ENCODE measurements at places on chromosomes 4 and X.
A peak's percentile ranks its signal among the peaks of the same experiment; 100 is the strongest.

- no peaks in the 10 kb centered on the region for H3K36me3 ChIP-seq
- peak; percentile 26 for DNase-seq
- H3K27ac ChIP-seq, result peak overlapping the region; percentile 75
- peaks cover 23% of the 10 kb centered on the region for H3K4me1 ChIP-seq
- H3K4me3 ChIP-seq, result no peak overlapping the region
- H3K27me3 ChIP-seq, result no peaks in the 10 kb centered on the region
These were observed 10.6 kb upstream of the GPR174 start for GRCh38 chrX:79133904-79134303.

- no peak overlapping the region for H3K4me3 ChIP-seq
- no peak for DNase-seq
- H3K27me3 ChIP-seq, result peaks cover 5% of the 10 kb centered on the region
These were observed 10.8 kb upstream of the CITED1 start for GRCh38 chrX:72316408-72317110.

DNA sequence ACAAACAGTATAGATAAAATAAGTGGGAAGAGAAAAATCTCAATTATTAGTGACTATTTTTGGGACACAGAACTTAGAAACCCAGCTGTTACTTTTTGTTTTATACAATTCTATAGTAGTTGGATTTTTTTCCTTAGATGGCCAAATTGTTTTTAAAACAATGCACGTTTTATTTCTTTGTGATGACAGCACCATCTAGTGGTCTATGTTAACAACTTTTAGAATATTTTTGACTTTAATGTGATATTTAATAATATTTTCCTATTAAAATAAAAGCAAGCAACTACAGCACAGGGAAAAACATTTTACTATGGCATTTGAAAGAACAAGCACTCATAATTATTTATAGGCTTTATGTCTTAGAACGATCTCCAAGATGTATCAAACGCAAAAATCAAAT is 5.6 kb upstream of the SMIM31 start:
- H3K4me3 ChIP-seq, result no peak overlapping the region
- no peaks in the 10 kb centered on the region for H3K4me1 ChIP-seq
- no peaks in the 10 kb centered on the region for H3K36me3 ChIP-seq
- DNase-seq, result no peak

GRCh38 chr4:17315459-17315858 is 196.4 kb downstream of the QDPR start:
- no peak for DNase-seq
- H3K36me3 ChIP-seq, result no peaks in the 10 kb centered on the region
- peaks cover 10% of the 10 kb centered on the region for H3K27me3 ChIP-seq
- no peaks in the 10 kb centered on the region for H3K4me1 ChIP-seq
- H3K27ac ChIP-seq, result no peak overlapping the region

GRCh38 chr4:110165382-110166286 is 32.8 kb downstream of the ELOVL6 start:
- DNase-seq, result peak; percentile 79
- no peaks in the 10 kb centered on the region for H3K27me3 ChIP-seq
- peaks cover 18% of the 10 kb centered on the region for H3K36me3 ChIP-seq
- peak overlapping the region; percentile 97 for H3K27ac ChIP-seq

DNA sequence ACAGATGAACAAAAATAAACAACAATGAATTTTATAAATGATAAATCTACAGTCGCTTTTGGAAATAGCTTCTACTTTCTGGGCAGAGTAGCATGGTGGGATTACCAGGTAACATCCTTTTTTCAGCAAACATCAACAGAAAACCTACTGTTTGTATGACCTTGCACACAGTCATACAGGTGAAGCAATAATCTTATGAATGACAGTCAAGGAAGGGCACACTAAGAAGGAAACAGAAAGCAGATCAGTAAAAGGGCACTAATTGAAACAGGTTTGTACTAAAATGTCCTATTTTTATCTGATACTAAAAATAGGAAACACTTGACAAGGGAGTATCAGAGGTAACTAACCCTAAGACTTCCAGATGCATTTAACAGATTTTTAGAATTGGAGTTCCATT is 108.9 kb downstream of the DLG3 start:
- peaks cover 5% of the 10 kb centered on the region for H3K27me3 ChIP-seq
- H3K36me3 ChIP-seq, result no peaks in the 10 kb centered on the region
- H3K4me3 ChIP-seq, result no peak overlapping the region
- DNase-seq, result no peak
- no peak overlapping the region for H3K27ac ChIP-seq

DNA sequence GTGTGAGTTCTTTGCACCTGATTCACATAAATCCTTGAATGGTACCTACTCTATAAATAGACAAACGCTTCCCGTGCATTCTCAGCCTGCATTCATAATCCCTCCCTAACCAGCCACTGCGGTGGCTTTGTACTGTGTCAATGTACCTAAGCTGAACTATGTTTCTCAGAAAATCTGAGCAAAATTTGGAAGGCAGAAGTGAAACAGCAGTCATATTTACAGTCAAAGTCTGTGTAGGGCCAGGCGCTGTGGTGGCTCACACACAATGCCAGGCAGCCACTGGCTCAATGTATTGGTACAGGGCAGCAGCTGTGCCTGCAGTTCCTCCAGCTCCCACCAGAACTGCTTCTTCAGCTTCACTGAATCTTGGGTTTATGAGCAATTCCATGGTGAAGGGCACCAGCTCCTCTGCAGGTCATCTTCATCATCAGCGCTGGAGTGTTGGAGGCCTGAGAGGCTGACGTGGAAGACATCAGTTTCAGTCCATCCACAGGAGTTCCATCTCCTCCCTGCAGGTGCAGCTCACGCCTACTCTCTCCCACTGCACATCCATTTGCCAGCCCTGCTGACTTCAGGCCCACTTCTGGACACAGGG is 32.3 kb upstream of the IRF2 start:
- no peaks in the 10 kb centered on the region for H3K36me3 ChIP-seq
- peak overlapping the region; percentile 53 for H3K27ac ChIP-seq
- H3K4me1 ChIP-seq, result peaks cover 36% of the 10 kb centered on the region
- H3K27me3 ChIP-seq, result no peaks in the 10 kb centered on the region
- no peak overlapping the region for H3K4me3 ChIP-seq

DNA sequence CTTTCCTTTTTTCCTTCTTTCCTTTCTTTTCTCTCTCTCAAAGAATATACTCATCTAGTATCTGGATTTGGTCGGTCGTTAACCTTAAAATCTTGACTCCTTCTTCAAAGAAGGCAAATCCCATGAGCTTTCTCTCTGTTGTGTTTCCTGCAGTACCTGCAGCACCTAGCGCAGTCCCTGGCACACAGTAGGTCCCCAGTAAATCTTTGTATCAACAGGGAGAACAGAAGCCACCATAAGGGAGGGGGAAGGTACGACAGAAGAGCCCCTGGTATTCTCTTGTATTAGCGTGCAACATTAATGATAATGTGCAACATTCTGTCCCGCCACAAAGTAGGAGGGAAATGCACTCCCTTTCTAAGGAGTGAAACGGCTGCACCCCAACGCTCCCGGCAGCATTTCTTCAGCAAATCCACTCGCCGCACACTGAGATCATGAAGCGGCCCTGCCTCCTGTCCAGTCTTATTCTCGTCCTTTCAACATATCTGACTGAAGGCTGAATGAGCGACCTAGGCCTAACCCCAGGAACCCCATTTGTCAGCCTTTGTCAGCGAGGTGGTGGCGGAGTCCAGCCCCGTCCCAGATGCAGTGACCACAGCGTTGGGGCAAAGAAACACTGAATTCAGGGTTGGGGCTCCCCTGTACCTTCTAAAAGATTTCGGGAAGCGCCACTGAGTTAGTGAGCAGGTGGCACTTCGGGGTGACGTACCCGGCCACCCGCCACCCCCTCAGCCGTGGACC is 133.7 kb downstream of the AMELX start:
- H3K27ac ChIP-seq, result no peak overlapping the region
- H3K4me1 ChIP-seq, result no peaks in the 10 kb centered on the region
- H3K27me3 ChIP-seq, result peaks cover 24% of the 10 kb centered on the region
- no peaks in the 10 kb centered on the region for H3K36me3 ChIP-seq

GRCh38 chrX:106397788-106398538 is 213.8 kb upstream of the RADX start:
- no peaks in the 10 kb centered on the region for H3K27me3 ChIP-seq
- H3K27ac ChIP-seq, result no peak overlapping the region
- H3K4me1 ChIP-seq, result no peaks in the 10 kb centered on the region
- no peak overlapping the region for H3K4me3 ChIP-seq

GRCh38 chr4:151045907-151046306 is 30.8 kb upstream of the LRBA start:
- H3K36me3 ChIP-seq, result no peaks in the 10 kb centered on the region
- no peaks in the 10 kb centered on the region for H3K27me3 ChIP-seq
- no peak for DNase-seq

GRCh38 chr4:169229571-169230028 is 41.2 kb downstream of the SH3RF1 start:
- H3K27ac ChIP-seq, result no peak overlapping the region
- no peaks in the 10 kb centered on the region for H3K27me3 ChIP-seq
- H3K4me3 ChIP-seq, result no peak overlapping the region
- no peaks in the 10 kb centered on the region for H3K4me1 ChIP-seq
- DNase-seq, result no peak

- no peak for DNase-seq
- no peaks in the 10 kb centered on the region for H3K27me3 ChIP-seq
- H3K27ac ChIP-seq, result no peak overlapping the region
- no peaks in the 10 kb centered on the region for H3K4me1 ChIP-seq
These were observed 284.8 kb upstream of the FGF13 start for GRCh38 chrX:138996268-138996667.

DNA sequence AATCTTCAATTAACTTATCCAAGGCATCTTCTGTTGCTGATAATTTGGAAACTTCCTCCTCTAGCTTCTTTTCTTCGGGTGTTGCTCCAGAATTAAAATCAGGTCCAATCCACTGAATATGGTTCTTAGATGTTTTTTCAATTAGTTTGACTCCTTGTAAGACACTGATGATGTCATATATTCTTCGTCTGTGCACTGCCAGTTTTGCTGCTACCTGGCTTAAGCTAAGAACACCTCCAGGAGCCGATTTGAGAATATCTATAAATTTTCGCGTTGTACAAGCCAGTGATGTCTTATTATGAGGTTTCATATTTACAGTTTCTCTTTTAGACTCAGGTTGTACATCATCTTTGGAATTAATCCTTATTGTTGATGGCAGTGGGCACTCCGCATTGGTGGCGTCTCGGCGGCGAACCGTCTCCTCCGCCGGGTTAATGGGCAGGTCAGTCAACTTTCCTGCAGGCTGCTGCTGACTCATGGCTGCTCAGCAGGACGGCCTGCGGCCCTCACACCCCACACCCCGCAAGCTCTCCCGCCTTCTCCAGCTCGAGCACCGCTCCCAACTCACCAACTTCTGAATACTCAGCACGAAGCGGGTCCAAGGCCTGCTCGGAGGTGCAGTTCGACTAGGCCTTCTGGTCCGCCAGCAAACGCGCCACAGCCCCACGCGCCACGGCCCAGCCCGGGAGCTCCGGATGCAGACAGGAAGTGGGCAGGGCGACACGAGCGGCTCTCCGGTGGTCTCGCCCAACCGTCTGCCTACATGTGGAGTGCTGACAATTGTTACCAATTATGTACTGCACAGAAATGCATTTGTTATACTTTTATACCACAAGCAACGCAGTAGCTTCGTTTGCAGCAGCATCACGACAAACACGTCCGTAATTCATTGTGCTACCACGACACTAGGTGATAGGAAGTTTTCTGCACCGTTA is 49.2 kb upstream of the FHL1 start:
- H3K4me1 ChIP-seq, result no peaks in the 10 kb centered on the region
- H3K27me3 ChIP-seq, result no peaks in the 10 kb centered on the region
- DNase-seq, result no peak
- no peaks in the 10 kb centered on the region for H3K36me3 ChIP-seq
- no peak overlapping the region for H3K27ac ChIP-seq

DNA sequence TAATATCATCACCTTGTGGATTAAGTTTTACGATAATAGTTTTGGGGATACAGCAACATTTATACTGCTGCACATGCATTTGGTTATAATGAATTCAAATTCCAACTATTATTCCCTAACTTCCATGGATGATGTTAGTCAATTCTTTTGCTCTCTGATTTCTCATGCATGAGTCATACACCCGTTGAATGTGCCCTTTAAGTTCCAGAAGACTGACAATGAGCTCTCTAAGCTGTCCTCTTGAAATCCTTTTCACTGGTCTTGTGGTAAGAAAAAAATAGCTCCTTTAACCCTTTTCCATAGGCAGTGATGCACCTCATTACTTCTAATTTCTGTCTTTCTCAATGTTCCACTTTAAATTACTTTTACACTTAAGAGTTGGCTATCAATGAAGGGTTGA is 1095.2 kb upstream of the POU3F4 start:
- DNase-seq, result no peak
- no peaks in the 10 kb centered on the region for H3K27me3 ChIP-seq
- no peaks in the 10 kb centered on the region for H3K4me1 ChIP-seq

GRCh38 chr4:81541161-81541945 is 69.6 kb upstream of the RASGEF1B start:
- H3K4me1 ChIP-seq, result no peaks in the 10 kb centered on the region
- H3K27me3 ChIP-seq, result no peaks in the 10 kb centered on the region
- no peak for DNase-seq
- H3K36me3 ChIP-seq, result no peaks in the 10 kb centered on the region

DNA sequence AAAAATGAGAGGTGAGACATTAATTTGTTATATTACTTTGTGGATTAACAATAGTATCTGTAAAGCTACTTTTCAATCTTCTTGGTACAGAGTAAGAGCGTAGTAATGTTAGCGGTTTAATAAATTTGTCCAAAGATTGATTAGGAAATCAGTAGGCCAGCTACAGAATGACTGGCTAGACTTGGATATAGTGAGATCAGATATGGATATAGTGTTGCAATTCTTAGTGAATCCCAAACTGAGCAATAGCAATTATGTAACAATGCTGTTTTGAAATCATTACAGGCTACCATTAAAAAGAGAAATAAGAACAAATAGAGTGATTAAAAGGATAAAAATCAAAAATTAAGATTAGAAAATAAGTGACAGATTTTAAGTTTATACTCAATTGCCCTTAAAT is 847 bp upstream of the UGT2A2 start:
- no peak overlapping the region for H3K27ac ChIP-seq
- H3K36me3 ChIP-seq, result no peaks in the 10 kb centered on the region
- H3K4me3 ChIP-seq, result no peak overlapping the region
- no peaks in the 10 kb centered on the region for H3K27me3 ChIP-seq
- DNase-seq, result no peak

Measured in activated naive CD4-positive, alpha-beta T cell treated with anti-CD3 and anti-CD28 coated beads, Interleukin-2, amount 10 ng/mL, durations not matched to agents 7 days and 5 days (primary cell).